NCI-H2029 (cell line): ENCODE measurements at places on chromosomes 16 and 17.

DNA sequence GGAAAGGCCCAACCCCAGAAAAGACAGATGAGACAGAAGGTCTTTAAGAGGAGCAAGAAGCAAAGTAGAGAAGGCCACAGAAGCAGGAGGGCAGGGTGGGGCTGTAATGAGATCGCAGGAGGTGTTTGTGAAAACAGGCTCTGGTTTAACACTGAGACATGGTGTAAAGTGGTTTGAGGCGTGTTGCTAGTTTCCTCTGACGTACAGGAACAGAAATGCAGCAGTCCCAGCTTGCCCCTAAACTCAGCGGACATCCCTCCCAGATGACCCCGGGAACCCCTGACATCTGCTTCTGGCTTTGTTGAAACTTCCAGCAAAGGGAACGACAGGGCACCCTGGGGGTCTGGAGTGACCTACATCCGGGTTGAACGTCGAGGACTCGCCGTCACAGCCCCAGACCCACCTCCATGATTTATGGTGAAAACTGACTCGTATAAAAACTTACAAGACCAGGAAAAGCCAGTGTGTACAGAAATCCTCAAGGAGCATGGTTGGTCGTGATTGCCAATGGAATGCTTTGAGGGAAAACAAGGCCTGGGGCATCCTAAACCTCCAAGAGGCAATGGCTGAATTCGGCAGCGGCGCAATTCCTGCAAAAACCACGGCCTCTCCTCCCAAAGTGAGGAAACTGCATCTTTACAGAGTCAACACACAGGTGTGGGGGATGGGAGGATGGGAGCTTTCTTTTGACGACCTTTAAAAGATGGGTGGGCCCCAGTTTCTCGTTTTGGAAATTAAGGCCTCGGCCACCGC is 25.8 kb downstream of the LITAF start:
- no peak for DNase-seq

GRCh38 chr16:87216148-87216840 is 100.9 kb downstream of the C16orf95 start:
- no peak for DNase-seq

- DNase-seq = no peak
Observed at GRCh38 chr17:62167076-62167475, 102.0 kb upstream of the MED13 start.

DNA sequence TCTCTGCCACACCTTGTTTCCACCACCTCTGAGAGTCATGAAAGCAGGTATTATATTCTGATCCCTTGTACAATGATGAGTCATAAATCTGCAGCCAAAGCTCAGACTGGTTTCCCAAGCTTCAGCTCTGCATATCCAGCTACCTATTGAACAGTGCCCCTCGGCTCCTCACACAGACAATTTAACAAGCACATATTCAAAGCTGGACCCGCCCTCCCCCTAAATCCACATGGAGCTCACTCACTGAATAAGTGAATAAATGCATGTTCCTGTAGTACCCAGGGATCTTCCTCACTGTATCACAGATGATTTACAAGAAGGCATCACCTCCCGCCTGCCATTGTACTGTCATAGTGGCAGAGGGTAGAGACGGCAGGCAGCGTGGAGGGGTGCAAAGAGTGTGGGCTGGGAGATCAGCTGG is 516.4 kb downstream of the GRIN2A start:
- DNase-seq = no peak

DNA sequence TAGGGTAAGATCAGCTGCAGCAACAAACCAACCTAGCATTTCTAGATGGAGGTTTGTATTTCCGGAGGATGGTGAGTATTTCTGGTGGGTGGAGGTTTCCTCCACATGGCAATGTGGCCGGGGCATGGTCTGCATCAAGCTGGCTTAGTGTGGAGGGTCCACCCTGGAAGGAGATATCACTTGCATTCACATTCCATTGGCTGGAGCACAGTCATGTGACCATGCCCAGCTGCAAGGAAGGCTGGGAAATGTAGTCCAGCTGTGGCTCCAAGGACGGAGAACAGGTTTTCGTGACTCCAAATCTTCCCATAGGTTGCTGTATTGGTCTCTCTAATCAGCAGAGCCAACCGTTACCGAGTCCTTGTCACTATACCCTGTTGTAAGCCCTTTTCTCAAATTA is 68.7 kb downstream of the RAI1 start:
- DNase-seq = peak; percentile 28

DNA sequence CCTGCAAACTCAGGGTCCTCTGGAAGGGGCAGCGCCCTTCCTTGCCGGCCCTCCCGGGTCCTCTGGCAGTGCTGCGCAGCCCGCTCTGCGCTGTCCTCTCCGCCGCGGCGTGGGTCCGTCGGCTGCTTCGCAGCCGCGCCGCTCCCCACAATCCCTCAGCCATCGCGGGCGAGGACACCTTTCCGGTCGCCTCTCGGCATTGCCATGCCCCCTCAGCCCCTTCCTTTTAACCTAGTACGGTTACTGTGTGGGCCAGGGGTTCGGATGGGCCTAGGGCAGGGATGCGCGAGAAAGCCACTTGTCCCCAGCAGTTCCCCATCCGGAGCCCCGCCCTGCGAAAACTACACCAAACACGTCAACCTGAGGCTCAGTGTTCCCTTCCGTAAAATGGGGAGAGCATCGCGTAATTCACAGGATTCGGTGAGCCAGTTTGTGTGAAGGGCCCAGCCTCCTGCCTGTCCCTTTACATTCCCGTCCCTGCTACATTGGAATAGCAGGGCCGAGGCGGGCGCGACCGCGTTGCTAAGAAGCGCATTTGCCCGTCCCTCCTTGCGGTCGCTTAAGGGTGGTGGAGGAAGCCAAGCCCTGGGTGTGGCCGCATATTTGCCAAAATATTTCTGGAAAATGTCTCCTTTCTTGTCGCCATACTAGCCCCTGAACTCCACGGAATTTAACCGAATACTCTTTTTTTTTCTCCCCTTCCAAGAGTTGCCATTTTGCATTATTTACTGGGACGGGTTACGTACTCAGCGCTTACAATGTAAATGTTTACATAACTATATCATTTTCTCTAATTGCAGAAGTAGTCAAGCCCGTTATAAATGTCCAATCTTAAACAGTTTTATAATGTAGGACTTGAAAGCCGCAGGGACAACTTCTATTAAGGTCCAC is 13.2 kb downstream of the COPZ2 start:
- peak; percentile 47 for DNase-seq

GRCh38 chr17:52537421-52537820 is 378.9 kb upstream of the CA10 start:
- DNase-seq = no peak

- no peak for DNase-seq
Observed at GRCh38 chr17:79668344-79669250, 57.7 kb upstream of the RBFOX3 start.

- DNase-seq = no peak
Observed at GRCh38 chr16:48676836-48677235, 66.9 kb upstream of the N4BP1 start.

DNA sequence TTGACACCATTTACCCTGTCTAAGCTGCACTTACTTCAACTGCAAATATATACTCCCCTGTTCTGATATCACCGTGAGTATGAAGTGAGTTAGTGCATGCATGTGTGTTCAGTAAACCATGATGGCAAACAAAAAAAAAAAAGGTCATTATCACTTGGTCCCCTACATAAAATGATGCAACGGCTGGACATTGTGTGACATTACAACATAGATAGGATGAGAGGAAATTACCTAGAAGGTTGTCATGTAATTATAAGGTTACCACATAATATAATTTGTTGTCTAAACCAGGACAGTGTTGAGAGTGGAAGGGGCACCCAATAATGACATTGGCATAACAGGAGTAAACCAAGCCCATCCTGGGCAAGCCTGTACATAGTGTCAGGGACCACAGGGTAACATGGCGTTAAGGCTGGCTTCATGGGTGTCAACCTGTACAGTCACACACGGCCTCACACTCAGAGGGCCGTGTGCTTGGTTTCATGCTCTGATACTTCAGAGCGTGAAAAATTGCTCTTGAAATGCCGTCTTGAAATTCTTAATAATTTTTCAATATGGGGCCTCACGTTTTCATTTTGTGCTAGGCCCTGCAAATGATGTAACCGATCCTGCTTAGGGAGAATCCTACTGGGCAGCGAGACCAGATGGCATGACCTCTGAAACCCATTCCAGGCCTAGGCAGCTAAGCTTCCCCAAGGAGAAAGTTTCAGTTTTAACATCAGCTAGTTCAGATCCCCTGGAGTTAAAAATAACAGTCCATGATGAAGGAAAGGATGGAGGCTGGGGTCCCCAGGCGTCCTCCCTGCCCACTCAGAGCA is 106.1 kb downstream of the AXIN2 start:
- DNase-seq = no peak

DNA sequence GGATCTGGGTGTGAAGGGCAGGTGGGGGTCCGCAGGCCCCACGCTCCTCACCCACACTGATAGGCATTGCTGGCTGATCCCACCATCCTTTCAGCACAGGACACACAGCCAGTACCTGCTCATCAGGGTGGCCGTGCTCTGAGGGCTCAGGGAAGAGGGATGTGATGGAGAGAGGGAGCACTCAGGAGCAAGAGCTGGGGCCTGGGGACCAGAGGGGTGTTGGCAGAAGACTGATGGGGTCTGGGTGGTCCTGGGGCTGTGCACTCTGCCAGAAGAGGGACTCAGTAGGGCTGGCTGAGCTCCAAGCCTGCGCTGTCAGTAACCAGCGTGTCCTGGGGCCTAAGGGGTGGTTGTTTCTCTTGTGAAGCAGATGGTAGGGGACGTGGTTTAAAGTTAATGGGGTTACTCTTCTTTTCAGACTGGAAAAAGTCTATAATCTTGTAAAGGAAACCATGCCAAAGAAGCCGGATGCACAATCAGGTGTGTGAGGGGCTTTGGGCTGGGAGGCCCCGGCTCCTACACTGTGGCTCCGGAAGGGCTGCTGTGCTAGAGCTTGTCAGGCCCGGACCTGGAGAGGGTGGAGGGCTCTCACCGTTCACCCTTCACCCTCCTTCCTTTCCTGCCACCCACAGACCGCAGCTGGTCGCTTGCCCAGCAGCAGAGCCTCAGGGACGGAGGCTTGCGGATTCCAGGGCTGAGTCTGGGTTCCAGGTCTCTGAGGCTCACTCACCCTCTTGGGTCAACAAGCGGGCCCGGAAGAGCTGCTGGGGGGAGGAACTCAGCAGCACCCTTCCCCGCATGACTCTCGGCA is 27.8 kb downstream of the POLR3E start:
- no peak for DNase-seq

DNA sequence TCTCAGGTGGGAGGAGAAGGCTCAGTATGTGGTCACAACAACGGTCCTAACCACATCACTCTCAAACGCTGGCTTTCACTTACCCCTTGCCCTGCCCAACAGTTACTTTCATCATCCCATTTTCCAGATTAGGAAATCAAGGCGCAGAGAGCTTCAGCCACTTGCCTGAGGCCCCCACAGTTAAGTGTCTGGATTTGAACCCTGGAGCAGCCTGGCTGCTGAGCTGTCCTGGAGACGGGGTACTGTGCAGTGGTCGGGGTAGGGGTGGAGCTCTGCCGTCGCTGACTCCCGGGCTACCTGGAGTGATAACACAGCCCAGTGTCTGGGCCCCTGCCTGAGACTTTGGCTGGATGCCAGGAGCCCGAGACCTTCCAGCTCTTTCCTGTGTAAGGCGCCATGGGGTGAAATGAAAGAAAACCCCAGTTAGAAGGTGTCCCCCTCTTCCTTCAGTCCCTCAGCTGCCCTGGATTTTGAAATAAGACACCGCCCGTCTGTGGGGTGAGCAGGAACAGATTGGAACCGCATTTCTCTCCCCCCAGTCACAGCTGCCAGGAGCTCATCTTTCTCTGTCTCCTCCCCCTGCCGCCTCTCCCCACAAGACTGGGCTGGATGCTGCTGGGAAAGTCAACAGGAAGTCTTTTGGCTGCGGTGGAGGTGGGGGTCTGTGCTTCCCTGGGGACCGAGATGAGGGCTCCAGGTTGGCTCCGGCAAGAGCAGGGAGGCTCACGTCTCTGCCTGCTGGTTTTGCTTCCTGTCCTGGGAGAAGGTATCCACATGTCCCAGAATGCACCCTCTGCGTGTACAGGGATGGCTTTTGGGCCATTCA is 280.2 kb downstream of the SEC14L1 start:
- peak; percentile 83 for DNase-seq

DNA sequence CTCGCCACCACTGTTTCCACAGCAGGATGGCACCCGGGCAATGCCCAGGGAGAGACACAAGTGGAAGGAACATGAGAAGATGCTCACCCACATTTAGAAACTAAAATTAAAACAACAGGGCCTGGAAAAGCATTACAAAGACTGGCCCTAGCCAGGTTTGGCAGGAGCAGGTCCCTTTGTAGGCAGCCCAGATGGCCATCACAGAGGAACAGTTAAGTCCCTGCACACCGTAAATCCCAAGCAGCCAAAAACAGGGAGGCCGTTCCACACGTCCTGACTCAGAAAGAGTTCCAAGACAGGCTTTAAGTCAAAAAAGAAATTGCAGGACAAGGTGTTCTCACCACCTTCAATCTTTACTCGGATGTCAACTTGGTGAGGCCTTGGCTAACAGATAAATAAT is 127.1 kb downstream of the DYNLRB2 start:
- DNase-seq = no peak

GRCh38 chr17:49694847-49695697 is 12.7 kb downstream of the SLC35B1 start:
- no peak for DNase-seq

DNA sequence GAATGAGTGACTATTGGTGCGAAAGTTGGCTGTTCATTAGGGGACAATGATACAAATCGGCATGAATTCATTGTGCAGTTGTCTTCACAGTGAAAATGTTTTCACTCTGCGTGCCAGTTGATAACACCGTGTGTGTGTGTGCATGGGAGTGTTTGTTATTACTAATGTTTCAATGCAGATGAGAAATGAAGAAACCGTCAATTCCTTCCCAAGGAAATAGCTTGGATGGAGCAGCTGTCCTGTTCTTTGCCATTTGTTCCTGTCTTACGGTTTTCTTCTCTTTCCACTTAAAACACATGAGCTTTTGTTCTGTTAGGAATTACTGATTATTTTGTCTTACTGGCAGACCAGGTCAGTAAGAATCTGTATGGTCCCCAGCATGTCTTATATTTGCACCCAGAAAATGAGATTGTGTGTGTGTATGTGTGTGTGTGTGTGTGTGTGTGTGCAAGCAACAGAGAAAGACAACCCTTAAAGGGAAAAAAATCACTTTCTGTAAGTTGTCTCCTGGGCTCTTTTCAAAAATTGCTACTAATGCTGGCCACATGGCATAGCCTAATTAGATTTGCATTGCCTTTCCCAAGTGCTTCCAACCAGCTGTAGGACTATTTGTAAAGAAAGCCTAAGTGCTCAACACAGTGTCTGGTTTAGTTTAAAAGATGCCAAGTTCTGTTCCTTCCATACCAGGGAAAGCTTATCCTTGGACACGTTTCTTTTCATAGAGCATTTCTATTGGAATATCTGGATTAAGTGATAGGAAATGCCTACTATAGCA is 23.8 kb downstream of the SHISA9 start:
- DNase-seq = no peak
